ENCODE measurements at places on chromosomes 16 and 17.

DNA sequence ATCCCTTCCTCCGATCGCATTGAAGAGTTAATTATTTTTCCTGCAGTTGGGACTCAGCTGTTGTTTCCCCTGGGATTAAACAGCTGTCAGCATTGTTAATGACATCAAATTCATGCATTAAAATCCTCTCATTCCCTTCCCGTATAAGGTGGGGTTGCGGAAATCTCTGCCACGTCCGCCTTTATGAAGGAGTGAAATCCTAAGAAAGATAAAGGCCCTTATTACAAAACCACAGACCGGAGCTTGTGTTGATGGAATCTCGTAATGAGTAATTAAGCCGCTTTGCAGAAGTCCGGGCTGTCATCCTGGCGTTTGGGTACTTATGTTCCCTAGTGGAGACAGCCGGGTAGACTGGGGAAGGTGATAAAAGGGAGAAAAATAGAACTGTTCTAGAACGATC is 627.6 kb downstream of the MAF start:
- DNase-seq, result no peak

- no peak for DNase-seq
Observed at GRCh38 chr16:19437280-19437679, 19.6 kb downstream of the TMC5 start.

DNA sequence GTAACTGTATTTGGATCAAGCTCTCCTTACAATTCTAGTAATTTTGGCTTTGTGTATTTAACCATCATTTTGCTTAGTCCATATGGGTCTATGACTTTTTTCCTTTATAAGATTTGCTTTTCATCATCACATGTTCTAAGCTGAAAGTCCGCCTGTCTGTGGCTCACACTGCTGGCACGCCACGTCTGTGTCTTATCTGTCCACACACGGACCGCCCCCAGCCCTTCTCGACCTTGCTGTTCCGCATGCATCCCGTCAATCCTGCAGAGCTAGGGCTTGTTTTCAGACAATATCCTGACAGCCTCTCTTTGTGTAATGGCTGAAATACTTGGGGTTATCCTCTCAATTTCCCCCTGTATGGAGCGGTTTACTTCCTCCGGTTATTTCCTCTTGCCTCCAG is 8.4 kb upstream of the ALDH3A1 start:
- DNase-seq, result no peak

DNA sequence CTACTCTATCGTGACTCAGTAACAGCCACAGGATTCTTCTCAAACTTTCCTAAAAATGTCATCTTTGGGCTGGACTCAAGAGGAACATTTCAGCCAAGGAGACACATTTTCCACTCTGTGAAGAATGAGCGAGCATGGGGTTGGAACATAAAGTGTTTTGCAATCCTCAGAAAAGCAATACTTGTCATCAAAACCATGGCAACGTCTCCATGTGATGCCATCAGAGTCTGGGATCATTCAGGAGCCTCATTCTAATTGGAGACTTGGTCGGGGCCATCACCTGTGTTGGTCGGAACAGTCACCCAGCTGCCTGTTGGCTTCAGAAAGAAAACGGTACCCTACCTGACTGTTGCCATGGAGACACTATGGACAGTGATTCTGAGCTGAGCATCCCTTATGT is 25.5 kb downstream of the MYOCD start:
- DNase-seq, result no peak

GRCh38 chr16:23355106-23355670 is 53.1 kb downstream of the SCNN1B start:
- no peak for DNase-seq

- DNase-seq, result no peak
Observed at GRCh38 chr17:13525876-13526275, 75.9 kb downstream of the HS3ST3A1 start.

- DNase-seq, result peak; percentile 57
Observed at GRCh38 chr16:66483689-66484452, 56.8 kb downstream of the BEAN1 start.

DNA sequence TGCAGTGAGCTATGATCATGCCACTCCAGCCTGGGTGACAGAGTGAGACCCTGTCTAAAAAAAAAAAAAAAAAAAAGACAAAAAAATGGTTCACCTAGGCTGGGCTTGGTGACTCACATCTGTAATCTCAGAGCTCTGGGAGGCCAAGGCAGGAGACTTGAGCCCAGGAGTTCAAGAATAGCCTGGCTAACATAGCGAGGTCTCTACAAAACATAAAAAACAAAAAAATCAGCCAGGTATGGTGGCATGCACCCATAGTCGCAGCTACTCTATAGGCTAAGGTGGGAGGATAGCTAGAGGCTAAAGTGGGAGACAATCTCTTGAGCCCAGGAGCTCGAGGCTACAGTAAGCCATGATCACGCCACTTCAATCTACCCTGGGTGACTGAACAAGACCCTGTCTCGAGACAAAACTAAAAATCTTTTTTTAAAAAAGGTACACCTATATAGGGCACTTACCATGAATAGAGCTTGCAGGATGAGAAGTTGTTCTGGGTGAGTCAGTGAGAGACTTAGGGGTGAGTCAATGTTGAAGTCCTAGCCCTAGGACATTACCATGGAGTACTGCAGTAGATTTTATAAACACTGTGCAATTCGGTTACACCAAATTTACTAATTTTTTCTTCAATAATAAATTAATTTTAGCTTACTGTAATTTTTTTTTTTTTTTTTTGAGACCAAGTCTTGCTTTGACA is 19.0 kb downstream of the USP32 start:
- no peak for DNase-seq

DNA sequence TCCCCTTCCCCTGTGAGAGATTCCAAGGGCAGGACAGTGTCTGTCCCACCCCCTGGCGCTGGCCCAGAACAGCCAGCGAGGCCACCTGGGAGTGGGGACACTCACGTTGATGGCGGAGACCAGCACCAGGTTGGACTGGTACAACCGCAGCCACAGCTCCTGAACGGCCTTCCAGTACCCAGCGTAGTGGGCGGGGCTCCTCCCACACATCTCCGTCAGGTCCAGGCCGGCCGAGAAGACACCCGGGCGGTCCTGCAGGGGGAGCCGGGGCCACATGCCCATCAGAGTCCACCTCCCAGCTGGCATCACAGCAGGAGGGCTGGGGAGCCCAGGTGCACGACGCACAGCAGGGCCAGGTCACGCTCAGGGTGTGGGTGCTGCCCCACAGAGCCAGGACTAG is 7.1 kb downstream of the ECI1 start:
- no peak for DNase-seq

DNA sequence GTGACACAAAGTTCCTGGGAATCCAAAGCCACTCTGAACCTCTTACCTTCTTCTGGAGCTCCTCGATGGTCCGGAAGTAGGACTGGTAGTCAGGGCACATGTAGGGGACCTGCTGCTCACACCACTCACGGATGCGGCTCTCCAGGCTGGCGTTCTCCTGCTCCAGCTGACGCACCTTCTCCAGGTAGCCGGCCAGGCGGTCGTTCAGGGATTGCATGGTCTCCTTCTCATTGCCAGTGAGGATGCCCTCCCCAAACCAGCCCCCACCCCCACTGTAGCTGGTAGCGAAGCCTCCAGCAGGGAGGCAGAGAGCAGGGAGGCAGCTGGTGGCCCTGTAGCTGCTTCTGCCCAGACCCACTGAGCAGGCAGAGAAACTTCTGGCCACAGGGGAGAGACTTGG is 370 bp downstream of the KRT35 start:
- DNase-seq, result no peak

DNA sequence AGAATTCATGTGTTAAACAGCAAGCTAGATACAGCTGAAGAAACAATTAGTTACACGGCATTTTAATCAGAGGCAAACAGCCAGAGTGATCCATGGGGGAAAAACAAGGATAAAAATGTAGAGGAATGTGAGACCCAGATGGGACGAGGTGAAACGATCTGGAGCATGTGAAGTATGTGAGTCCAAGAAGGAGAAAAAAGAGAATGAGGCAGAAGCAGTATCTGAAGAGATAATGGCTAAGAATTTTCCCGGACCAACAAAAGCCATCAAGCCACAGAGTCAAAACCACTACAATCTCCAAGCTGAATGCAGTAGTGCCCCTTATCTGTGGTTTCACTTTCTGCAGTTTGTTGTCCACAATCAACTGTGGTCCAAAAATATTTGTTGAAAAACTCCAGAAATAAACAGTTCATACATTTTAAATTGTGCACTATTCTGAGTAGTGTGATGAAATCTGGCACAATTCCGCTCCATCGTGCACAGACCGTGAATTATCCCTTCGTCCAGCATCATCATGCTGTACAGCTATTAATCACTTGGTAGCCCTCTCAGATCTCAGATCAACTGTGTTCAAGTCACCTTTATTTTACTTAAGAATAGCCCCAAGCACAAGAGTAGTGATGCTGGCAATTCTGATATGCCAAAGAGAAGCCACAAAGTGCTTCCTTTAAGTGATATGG is 18.8 kb downstream of the MYH10 start:
- DNase-seq, result no peak

GRCh38 chr17:71613996-71614395 is 506.8 kb upstream of the SOX9 start:
- no peak for DNase-seq

- DNase-seq, result no peak
Observed at GRCh38 chr17:28492352-28493310, 13.5 kb upstream of the FOXN1 start.

- peak; percentile 26 for DNase-seq
Observed at GRCh38 chr17:29111816-29112499, 68.2 kb downstream of the MYO18A start.

GRCh38 chr16:19001788-19002187 is 18.1 kb downstream of the TMC7 start:
- DNase-seq, result no peak

GRCh38 chr16:12144355-12144754 is 167.8 kb downstream of the SNX29 start:
- no peak for DNase-seq

- no peak for DNase-seq
Observed at GRCh38 chr17:27523712-27524111, 67.5 kb downstream of the KSR1 start.
